ENCODE measurements at places on chromosomes 2 and 18.
A peak's percentile ranks its signal among the peaks of the same experiment; 100 is the strongest.

DNA sequence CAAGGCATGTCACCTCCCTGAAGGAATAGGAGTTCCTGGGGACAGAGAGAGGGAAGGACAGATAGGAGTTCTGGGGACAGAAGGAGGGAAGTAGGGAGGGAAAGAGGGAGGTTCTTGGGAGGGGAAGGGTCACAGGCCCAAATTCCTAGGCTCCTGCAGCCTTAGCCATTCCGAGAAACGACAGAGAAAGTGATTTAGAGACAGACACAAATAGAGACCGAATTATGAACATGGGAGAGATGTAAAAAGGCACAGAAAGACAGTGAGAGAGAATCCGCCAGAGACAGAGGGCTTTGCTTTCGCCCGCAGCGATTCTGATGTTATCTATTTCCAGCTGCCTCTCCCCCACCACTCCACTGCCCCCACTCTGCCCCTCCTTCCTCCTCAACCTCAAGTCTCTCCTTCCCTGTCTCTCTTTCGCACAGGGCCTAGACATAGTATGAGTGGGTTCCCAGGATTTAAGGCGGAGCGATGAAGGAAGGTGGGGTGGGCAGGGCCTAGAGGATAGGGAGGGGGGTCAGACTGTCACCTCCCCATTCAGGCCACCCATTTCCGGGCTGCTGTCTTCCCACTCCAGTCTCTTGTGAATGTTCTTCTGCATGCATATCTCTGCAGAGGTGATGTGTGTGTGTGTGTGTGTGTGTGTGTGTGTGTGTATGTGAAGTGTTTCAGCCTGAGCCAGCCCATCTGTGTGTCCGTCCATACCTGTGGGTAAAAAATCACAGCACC is 3.3 kb upstream of the WNT6 start:
- no peak for DNase-seq

- no peak for DNase-seq
Observed at GRCh38 chr2:85662899-85663593, 5.0 kb downstream of the SFTPB start.

- no peak for DNase-seq
Observed at GRCh38 chr18:44781886-44782285, 101.2 kb downstream of the SETBP1 start.

DNA sequence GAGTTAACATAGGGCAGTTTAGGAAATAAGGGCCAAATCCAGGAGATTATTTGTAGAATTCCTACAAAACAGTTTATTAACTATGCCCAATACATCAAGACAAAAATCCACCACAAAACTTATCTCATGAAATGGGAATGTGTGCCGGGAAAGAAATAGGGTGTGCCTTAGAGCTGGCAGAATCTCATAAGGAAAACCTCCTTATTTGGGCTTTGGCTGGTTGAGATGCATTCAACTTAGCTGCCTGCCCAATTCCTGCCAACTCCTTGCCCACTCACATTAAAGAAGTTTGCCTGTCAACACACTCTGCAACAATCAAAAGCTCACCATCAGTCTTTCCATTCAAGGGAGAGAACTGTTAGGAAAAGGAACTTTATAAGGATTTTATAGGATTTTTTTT is 500.6 kb downstream of the SATB2 start:
- no peak for DNase-seq

DNA sequence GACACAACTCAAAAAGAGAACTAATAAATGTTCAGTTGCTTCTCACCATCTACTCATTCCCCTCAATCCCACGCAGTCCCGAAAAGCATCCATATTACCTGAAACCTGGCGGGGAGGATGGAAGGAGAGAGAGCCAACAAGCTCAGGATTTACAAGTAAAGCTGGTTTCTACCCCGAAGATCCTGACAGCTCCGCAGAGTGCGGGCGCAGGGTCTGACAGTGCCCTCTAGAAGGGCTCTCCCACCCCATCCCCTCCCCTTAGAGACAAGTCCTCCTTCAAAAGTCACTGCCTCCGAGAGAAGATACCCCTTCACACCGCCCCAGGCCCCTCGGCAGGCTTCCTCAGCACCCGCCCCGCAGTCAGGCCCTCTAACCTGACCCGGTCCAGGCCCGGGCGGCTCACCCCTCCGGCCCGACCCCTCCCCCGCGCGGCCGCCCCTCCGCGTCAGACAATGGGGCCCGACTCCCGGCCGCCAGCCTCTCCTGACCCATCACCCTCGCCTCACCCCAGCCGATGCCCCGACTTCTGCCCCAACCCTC is 550 bp downstream of the RAB1A start:
- DNase-seq: peak; percentile 27

GRCh38 chr2:176743671-176744070 is 468.9 kb upstream of the HNRNPA3 start:
- no peak for DNase-seq

- DNase-seq: no peak
Observed at GRCh38 chr18:47936952-47937351, 6.5 kb upstream of the SMAD2 start.

DNA sequence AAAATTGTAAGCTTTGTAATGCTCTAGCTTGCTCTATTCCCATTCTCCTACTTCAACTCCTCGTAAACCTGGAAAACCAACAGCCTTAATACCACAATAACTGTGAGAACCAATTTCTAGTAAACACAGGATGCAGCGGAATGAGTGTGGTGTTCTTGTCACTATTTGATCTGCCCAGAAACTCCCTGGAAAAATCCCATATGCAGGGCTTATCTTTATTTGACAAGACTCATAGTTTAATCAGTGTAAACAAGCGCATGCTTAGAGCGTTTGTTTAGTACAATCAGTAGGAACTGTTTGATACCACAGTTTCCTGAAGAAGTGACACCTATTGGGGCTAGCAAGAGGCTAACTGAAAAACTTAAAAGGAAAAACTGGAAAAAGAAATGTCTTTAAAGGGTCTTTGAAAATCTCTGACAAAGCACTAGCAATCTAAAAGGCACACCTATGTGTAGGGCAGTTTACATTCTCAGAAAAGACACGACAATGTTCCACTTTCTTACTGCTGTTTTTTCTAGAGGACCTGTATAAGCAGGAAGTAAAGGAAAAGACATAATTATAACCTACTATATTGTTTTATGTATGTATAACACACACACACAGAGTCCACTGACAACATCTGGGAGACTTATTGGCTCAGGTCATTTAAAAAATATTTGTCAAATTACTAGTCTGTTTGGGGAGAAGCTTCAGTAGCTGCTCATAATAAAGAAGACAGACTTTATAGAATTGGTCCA is 241.4 kb upstream of the KLHL14 start:
- DNase-seq: no peak

GRCh38 chr2:238024986-238025385 is 35.8 kb upstream of the SCLY start:
- no peak for DNase-seq

GRCh38 chr18:62988471-62988870 is 273.1 kb downstream of the PHLPP1 start:
- DNase-seq: no peak

- no peak for DNase-seq
Observed at GRCh38 chr18:77461062-77461688, 211.5 kb downstream of the GALR1 start.

GRCh38 chr18:14106906-14107305 is 25.3 kb downstream of the ZNF519 start:
- no peak for DNase-seq

DNA sequence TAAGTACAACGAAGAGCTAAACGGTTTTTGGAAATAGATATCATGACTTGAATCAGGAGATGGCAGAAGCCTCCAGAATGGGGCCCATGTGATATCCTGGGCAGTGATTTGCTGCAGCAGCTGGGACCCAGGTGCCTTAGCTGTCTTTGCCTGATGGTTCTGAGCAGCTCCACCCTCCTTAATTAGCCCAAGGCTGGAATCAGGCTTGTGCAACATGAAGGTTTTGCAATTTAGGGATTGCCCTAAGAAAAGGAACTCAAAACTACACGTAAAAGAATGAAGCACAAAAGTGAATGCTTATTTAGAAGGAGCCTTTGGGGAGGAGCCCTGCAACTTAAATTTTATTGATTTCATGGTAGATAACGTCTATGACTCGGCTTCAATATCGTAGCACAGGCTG is 17.3 kb upstream of the CNDP2 start:
- DNase-seq: no peak

DNA sequence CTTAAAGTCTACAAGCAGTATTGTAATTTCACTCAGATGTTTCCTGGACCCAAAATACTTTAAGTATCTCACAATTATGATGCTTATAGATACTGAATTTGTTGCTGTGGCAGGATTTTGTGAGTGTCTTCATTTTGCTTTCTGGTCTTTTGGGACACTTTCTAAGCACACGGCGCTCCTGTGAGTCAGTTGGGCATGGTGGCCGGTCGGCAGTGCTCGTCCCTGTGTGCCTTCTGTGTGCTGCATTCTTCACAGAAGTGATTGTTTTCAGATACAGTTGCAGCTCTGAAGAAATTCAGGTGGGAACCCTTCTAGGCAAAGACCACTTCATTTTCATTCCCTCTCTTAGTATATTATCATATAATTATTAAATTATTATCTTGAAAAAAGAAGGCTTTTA is 273.3 kb downstream of the ZNF407 start:
- no peak for DNase-seq

DNA sequence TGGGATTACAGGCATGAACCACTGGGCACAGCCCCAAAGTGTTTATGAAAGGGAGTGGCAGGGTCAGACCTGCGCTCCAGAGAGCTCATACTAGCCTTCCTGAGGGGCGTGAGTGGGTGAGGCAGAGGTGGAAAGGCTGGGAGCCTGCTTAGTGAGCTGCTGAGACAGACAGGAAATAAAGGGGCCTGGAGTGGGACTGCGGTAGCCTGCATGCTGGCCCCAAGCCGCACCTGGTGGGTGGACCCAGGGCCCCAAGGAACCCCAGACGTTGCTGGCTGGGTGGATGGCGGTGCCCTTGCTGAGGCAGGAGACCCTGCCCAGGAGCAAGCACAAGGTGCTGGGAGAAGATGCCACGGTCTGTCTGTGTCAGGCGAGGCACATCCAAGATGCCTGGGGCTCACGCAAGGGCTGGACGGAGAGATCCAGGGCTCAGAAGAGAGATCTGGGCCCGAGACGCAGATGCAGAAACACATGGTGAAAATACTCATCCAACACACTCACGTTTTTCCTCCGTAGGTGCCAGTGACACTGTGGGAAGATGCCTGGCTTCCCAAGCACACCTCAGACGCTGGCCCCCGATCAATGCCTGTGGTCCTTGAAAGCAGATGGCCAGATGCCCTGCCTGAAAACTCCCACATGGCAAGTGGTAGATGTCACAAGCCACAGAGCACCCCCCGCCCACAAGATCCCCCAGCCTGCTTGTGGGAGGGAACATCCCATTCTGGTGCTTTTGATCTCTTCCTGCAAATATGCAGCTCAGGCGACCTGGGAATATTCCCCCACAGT is 151.1 kb downstream of the GLI2 start:
- DNase-seq: no peak

DNA sequence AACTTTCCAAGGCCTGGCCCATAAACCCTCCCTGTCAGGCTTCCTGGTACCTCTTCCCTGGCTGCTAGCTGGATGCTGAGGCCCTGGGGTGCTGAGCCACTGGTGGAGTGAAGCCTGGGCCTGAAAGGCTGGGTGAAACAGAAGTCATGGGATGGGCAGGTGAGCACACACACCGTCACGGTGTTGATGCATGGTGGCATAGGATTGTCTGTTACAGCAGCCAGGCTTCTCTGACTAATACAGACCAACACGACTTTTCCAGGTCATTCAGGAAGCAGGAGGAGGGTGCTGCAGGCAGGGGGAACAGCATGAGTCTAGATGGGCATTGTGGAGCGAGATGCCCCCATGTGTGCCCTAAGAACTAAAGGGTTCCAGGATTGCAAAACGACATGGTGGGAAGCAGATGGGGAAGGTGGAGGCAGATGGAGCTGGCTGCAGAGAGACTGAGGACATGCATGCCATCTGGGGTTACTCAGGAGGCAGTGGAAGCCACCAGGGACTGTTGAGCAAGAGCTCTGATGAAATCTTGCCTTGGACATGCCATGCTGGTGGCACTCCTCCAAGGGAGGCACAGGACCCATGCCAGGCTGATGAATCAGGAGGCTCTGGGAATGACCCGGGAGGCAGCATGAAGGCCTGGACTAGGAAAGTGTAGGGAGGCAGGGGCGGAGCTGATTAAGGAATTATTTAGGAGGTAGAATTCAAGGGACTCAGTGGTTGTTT is 480.9 kb downstream of the TSN start:
- DNase-seq: no peak

Measured in omental fat pad (tissue), 4 donors.